ENCODE measurements at places on chromosomes 11 and 22. TPM values are rescaled to one million over a fixed set of nuclear protein-coding genes. Genes with fewer than 3 reads are reported as not detected.

CCDC89 gene
- total RNA-seq: not detected

SLC6A5 gene
- total RNA-seq: not detected

CEND1 gene
- not detected for total RNA-seq

DNA sequence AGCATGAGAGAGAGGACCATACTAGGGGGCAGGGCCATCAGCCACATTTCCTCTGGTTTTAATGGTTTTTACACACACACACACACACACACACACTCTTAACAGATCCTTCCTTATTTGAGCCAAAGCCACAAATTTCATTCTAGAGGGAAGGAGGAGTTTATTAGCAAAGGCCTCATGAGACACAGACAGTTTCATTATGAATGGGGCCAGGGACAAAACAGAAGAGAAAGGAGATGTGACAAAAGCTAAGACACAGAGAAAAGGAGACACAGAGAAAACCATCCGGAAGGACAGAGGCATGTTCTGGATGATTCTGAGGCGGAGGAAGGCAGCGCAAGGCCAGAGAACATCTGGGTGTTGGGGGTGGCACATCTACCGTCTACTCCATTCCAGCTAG, 32.2 kb upstream of the ARFGAP3 start:
- no peak for DNase-seq

- peak; percentile 91 for DNase-seq
Measured at GRCh38 chr11:64894070-64894811, 15.8 kb upstream of the EHD1 start.

Measured in CD4-positive, alpha-beta T cell (primary cell).